ENCODE measurements at places on chromosomes 13 and 19.

GRCh38 chr13:109836629-109837607 lies 50.5 kb upstream of the IRS2 start:
- DNase-seq, result no peak

DNA sequence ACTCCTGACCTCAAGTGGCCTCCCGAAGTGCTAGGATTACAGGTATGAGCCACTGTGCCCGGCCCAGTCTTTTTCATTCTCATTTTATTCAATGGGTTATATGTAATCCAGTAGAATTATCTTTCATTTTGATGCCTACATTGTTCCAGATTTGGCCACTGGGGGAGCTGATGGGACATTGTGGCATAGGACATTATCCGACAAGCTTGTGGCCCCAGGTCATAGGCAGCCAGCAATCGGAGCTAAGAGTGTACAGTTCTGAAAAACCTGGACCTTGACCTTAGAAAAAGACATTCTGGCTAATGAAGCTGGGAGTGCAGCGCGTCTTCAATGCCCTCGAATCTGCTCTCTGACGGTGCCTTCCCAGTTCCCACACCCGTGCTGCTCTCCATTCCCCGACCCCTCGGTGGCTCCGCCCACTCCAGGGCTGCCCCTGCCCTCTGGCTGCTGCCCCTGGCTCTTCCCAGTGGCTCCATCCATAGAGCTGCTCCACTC lies 108.7 kb downstream of the TEX29 start:
- DNase-seq, result no peak

DNA sequence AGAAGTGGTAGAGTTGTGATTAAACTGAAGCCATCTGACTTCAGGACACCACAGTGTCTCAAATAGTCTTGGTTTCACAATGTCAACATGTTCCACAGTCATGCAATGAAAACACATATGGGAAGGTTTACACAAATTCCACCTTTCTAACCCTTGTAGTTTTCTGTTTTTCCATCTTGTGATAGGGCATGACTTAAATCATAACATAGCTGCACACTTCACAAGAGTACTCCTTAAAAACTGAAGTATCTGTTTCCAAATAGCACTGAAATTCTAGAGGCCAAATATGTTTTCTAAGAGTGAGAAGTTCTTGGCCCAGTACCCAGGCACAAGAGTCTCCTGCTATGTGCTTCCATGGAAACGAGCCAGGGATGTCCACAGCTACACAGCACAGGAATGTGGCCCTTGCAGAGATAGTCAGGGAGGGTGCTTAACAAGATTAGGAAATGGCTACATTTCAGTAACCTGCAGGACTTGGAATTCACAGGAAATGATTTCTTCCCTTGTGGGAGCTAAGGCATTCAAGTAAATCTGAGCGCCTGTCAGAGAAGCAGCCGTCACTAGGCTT lies 269.1 kb downstream of the NDFIP2 start:
- DNase-seq, result peak; percentile 94

DNA sequence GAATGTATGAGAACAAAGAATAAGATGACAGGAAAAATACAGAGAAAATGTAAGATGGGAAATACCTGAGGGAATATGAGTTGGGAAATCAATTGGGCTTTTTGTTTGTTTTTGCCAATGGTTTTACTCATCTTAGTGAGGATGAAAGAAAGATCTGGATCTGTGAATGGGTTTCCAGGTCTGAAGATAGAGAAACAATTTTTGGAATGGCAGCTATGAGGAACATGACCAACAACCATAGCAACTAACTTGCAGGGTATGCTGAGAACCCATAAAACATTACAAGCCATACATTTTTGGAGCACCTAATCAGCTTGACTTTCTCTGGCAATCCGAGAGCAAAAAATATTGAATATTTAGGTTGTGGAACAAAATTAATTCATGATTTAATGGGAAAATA lies 290.0 kb downstream of the KCTD12 start:
- no peak for DNase-seq

GRCh38 chr19:49843265-49843664 lies 7.7 kb upstream of the PTOV1 start:
- no peak for DNase-seq

DNA sequence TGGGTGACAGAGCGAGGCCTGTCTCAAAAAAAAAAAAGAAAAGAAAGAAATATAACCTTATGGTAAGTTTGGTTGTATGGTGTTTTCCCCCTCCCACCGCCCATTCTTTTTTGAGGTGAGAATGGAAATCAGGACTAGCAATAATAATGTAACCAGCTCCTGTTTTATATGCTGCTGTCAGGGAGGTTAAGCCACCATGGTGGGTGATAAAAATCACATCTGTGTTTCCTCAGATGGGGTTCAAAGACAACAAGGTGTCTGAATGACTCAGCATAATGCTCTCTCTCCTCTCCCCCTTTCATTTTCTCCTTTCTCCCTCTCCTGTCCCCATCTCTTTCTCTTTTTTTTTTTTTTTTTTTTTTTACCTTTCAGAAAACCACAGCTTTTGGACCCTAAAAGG lies 28.3 kb upstream of the GARRE1 start:
- DNase-seq, result no peak

Measured in BJ (cell line).